Glutamatergic neuron (in vitro differentiated cells): ENCODE measurements at places on chromosomes 5 and 9. TPM values are rescaled to one million over a fixed set of nuclear protein-coding genes. Genes with fewer than 3 reads are reported as not detected.
A peak's percentile ranks its signal among the peaks of the same experiment; 100 is the strongest.

Gene MLANA
- total RNA-seq: not detected

DNA sequence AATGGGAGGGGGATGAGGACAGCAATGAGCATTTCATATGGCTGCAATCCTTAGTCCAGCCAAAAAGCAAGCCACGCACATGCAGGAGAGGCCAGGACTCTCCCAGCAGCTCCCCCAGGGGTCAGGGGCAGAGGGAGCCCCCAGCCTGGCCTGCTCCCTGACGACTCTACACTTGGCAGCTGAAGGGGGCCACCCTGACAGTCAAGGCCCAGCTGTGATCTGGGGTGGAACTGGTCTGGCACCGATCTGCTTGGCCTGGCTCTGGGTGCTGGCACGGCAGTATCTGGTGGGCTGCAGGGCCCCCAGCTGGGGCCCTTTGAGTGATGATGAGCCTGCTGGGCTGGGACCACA lies 118.1 kb downstream of the ADAMTS2 start:
- DNase-seq: no peak

GRCh38 chr5:41083306-41083705 lies 12.2 kb upstream of the MROH2B start:
- DNase-seq: no peak

DNA sequence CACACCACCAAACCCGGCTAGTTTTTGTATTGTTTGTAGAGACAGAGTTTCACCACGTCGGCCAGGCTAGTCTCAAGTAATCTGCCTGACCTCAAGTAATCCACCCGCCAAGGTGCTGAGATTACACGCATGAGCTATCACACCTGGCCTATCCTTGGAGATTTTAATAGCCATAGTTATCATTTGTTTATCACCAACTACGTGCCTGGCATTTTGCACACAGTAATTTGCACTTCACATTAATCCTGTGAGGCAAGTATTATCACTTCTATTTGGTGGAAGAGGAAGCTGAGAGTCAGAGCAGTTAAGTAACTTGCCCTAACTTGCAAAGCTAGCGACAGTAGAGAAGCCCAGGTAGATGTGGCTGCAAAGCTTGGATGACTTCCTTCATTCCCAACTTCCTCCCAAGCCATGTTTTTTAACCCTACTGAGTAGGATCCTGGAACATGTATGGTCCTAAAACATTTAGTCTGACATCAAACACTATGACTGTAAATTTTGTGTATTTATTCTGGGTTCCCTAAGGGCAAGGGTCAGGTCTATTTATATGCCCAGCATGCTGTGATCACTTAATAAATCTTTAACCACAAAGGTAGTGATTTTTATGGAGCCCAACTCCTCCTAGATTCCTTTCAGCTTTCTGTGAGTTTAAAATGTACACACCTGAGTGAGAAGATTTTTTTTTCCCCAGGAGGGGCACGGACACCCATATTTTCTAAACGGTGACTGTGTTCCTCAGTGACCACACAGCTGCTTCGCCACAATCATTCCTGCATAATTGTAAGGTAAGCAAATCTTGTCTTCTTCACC lies 100.2 kb upstream of the RAI14 start:
- DNase-seq: no peak

GRCh38 chr5:39214912-39215709 lies 4.3 kb downstream of the FYB1 start:
- DNase-seq: no peak

Gene OTP
- 0.17 TPM for total RNA-seq

GRCh38 chr5:132825033-132825833 lies 5.2 kb downstream of the SHROOM1 start:
- DNase-seq: peak; percentile 57

DNA sequence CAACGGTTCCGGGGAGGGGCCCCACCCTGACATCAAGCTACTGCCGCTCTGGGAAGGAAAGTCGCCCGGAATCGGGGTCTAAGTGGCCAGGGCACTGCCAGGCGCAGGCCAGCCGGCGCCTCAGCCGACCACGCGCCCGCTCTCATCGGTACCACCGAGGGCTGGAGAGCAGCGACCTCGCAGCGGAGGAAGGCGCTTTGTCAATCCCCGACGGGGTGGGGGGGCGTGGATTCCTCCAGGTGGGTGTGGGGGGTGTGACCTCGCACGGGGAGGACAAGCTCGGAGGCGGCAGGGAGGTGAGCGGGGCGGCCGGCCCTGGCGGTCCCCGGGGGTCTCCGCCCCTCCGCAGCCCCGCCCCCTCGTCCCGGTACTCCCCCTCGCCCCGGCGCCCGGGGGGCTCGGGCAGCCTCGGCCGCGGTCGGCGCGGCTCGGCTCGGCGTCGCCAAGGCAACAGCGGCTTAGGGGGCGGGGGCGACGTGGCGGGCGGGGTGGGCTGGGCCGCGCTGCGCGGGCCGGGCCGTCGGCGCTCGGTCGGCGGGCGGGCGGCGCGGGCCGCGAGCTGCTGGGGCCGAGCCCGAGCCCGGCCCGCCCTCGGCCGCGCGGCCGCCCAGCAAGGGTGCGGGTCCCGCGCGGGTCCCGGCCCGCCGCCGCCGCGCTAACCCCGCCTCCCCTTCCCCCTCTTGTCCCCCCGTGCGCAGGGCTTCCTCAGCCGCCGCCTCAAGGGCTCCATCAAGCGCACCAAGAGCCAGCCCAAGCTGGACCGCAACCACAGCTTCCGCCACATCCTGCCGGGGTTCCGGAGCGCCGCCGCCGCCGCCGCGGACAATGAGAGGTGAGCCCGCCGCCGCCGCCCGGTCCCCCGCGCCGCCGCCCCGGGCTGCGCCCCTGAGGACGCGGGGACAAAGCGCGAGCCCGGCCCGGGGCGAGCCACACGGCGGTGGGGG lies 47.5 kb downstream of the DAB2IP start:
- peak; percentile 83 for DNase-seq

Gene CATSPER3
- total RNA-seq: 0.54 TPM

GRCh38 chr5:126970517-126971017 lies 59.8 kb downstream of the MARCHF3 start:
- no peak for DNase-seq

DNA sequence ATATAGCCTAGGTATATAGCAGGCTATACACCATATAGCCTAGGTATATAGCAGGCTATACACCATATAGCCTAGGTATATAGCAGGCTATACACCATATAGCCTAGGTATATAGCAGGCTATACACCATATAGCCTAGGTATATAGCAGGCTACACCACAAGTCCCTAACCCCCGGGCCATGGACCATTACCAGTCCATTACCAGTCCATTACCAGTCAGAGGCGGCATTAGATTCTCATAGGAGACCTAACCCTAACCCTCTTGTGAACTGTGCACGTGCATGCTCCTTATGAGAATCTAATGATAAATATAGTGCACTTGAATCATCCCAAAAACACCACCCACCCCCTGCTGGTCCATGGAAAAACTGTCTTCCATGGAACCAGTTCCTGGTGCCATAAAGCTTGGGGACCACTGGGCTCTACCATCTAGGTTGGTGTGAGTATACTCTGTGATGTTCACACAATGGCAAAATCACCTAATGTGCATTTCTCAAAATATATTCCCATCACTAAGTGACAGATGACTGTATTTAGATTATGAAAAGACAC lies 4.7 kb downstream of the PLIN2 start:
- DNase-seq: no peak

DNA sequence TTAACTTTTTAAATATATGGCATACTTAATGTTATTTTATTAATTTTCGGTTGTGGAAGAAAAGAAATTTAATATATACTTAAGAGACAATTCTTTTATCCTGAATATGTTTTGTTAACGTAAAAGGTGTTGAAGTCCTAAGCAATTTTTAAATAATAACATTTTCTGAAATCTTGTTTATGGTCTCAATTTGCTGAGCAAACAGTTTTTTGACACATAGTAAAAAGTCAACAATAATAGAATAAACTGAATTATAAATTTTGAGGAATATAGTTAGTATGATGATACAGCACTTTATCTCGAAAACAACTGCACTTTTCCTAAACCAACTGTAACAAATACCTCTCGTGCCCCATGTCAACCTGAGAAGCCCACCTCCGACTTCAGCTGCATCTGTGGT lies 229.8 kb upstream of the TARS1 start:
- no peak for DNase-seq

DNA sequence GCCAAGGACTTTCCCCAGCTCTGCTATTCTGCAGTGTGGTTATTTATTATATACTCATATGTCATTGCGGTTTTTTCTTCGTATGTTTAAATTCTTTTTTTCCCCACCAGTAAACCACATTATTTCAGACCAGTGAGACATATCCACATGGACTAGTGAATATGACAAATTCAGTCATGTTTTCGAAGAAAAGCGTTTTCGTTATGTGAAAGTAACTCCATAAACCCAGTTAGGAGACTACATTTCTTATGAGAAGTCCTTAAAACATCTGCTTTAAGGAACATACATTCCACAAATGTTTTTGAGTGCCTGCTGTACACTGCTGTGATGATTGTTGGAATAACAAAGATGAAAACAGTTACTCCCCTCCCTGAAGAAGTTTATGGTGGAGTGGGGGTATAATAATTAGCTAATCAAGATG lies 591.8 kb upstream of the CLINT1 start:
- DNase-seq: no peak

DNA sequence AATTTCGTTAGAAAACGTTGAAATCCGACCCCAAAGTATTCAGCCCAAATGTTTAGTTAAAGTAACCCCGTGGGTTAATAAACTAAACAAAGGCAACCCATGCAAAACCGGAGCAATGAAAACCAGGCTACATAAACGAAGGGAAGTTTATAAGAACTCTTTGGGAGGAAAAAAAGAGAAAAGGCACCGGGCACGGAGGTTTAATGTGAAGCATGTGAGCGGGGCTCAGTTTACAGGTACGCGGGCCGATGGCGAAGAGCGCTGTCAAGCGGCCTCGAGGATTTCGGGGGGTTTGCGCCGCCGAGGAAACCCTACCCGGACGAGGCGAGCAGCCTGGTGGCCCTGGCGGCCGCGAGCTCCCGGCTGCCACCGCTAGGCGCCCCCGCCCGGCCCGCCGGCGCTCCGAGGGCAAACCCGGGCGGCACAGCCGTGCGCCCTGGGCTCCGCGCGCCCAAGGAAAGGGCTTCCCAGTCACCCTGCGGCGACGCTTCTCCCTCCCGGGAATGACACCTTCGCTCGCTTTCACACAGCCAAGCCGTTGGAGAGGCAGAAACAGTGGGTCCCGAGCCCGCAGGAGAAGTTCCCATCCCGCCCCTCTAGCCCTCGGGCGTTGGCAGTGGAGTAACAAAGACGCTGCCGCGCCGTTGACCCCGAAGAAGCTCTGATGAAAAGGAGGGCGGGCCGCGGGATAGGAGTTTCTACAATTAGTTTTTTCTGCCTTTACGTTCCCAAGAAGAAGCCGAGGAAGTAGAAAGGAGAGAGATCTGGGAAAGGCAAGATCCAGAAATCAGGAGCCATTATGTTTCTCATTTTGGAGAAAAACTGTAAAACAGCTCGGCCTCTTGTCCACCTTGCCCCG lies 126.0 kb downstream of the TMEM174 start:
- DNase-seq: peak; percentile 65

Gene CCNO
- not detected for total RNA-seq

GRCh38 chr5:83683836-83684235 lies 36.8 kb downstream of the HAPLN1 start:
- DNase-seq: no peak

Gene PCDHA11
- 23.2 TPM for total RNA-seq

- no peak for DNase-seq
These were observed 67.2 kb upstream of the SLC25A51 start for GRCh38 chr9:37971108-37971459.

GRCh38 chr5:1955586-1955985 lies 72.9 kb upstream of the IRX4 start:
- DNase-seq: no peak

DNA sequence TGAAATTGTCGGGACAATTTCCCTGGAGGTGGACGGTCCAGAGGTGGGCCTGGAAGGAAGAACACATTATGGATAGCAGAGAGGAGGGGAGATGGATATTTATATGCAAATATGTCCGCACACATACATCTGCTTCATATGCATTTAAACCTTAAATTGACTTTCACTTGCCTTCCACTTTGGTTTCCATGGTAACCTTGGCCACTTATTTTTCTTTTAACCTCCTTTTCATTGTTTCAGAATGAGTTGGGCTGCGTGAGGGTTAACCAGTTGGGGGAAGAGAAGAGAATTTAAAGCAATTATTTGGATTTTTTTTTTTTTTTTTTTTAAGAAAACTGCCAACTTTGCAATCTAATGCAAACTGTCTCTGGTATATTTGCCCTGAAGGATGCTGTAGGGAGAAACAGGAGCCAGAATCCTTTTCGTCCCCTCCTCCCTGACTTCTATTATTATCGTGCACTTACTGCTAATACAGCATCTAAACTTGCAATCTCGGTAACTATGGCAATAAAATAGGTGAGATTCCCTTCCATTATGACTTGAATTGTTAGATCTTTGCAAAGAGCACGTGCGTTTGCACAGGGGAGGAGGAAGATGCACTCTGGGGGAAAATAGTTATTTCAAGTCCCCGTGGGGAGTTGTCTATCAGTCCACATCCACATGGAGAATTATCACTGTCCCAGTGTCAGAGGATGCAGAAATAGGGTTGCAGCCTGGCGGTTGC lies 35.6 kb downstream of the TLR4 start:
- no peak for DNase-seq

DNA sequence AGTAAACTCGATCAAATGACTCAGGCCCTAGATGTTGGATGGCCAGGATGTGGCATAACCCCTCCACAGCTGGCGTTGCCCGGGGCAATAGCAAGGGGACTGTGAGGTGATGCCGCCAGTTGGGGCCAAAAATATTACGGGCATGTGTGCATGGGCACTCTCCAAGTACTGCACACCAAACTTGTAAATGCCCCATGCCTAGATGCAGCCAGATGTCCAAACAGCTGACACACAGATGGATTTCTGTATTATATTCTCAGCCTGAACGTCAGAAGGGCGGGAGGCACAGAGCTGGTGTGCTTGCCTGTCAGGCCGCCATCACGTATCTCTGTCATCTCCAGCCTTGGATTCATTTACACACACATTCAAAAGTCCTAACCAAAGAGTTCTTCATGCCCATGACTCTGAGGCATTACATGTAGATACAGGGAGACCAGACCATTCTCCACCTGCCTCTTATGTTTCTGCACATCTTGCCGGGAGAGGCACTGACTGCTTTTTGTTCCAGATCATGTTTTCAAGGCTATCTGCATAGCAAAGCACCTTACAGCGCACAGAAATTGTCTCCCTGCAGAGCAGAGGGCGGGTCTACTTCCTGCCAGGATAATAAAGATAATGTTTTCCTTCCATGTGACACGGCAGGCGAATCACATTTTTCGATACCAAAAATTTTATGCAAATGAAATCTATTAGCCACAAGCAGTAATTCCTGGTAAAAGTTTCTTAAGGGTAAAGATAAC lies 200.9 kb upstream of the ADAMTS16 start:
- no peak for DNase-seq

Gene HMMR
- 7.4 TPM for total RNA-seq

- no peak for DNase-seq
These were observed 97.5 kb downstream of the RFK start for GRCh38 chr9:76296561-76297310.

Gene LAMC3
- total RNA-seq: 0.17 TPM

Gene PROB1
- 1.3 TPM for total RNA-seq

Gene ABLIM3
- 19.0 TPM for total RNA-seq
